ENCODE measurements at places on chromosomes 3 and 15.

DNA sequence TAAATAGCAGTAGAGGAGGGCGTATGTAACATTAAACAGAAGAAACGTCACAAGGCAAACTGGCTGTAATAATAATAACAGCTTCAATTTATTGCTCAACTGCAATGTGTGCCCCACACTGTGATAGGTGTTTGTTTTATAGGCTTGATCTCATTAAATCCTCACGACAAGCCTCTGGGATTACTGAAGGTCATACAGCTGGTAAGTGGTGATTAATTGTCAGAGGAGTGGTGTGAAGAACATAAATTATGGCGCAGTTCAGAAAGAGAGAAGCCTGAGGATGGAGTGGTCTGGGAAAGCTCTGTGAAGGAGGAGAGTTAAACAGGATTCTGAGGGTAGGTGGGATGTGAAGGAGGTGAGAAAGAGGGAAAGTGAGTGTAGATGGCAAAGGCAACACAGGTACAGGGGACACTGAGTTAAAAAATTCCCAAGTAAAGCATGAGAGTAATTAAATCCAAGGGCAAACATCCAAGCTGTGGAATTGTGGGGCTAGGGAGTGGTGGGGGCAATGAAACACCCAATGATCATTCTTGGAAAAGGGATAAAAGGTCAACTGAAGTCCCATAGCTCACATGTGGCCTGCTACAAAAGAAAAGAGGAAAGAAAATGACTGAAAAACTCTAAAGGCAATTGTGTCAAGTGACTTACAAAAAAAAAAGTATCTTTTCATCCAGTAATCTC lies 16.5 kb upstream of the GLCE start:
- no peak for DNase-seq

DNA sequence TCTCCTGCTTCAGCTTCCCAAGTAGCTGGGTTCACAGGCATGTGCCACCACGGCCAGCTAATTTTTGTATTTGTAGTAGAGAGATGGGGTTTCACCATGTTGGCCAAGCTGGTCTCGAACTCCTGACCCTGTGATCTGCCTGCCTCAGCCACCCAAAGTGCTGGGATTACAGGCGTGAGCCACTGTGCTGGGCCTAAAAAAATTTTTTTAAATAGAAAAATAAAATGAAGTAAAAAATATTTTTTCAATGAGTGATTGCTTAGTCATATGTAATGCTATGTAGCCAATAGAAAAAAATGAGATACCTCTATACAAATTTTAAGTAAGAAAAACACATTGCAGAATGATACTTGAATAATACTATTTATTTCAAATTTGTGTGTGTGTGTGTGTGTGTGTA lies 27.9 kb upstream of the SLC30A4 start:
- DNase-seq: no peak

DNA sequence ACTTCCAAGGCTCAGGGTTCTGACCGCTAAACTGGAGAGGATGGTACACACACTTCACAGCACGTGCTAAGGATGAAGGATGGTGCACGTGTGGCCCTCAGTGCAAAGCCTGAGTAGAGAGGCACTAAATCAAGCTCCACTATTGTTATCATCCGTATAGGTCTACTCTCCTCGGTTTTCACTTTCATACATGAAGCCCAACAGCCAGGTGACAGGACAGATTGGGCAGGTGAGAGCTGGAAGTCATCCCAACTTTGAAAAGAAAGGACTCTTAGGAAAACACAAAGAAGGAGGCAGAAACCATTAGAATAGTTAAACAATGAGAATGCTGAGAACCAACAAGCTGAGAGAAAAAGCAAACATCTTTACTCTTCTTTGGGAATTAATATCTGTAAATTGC lies 21.1 kb downstream of the MAGI1 start:
- DNase-seq: no peak

DNA sequence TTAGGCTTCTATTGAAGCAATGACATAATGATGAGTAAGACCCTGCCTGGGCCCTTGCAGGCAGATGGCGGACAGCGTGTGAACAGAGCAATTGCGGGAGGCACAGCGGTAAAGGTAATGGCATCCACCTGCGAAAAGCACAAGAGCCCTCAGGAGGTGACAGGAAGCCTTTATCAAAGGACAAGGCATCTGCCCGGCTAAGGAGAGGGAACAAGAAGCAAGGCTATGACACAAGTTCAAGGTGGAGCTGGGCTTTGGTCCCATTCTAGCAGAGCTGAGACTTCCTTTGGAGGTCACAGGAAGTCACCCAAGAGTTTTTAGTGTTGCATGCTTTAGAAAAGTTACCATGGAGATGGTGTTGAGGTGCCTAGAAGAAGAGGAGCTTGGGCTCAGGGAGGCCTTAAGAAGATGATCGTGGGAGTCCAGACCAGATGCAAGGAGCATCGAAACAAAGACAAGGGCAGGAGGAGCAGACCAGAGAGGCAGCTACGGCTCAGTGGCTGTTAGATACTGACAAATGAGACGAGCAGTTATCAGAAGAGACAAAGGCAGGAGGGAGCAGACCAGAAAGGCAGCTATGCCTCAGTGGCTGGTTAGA lies 34.5 kb downstream of the OSBPL10 start:
- DNase-seq: no peak

DNA sequence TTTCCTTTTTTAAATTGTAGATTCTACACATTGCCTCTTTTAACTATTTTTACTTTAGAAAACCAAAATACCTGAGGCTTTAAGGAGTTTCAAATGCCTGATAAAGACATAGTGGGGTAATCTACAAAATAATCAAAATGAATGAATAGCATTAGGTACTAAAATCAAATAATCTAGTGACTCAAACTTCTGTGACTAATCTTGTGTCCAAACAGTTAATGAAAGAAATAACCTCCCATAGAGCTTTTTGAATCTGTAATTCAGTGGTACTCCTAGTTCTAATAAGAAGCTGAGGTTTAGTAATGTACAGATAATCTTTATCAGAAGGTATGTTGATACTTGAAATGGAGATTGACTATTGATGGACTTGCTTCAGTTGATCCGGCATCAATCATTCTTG lies 53.0 kb downstream of the DTWD1 start:
- no peak for DNase-seq

DNA sequence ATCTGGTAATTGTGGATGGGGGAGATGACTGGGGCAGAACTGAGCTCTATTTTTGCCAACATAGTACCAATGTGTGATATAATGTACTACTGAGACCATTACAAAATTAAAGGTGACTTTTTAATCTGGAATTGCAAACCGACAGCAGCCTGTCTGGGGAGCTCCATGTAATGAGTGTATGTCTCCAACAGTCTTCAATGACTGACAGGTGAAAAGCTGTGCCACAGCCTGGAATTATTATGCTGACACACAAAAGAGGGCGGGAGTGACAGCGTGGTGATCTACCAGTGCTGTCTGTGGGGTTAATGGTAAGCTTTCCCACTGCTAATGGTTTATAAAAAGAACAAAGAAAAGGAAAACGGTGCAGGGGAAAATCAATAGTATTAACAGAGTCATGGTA lies 143.4 kb downstream of the CLSTN2 start:
- DNase-seq: no peak
